ENCODE measurements at places on chromosomes 12 and 14.

- DNase-seq, result no peak
Measured at GRCh38 chr12:62834406-62834805, 100.5 kb downstream of the PPM1H start.

DNA sequence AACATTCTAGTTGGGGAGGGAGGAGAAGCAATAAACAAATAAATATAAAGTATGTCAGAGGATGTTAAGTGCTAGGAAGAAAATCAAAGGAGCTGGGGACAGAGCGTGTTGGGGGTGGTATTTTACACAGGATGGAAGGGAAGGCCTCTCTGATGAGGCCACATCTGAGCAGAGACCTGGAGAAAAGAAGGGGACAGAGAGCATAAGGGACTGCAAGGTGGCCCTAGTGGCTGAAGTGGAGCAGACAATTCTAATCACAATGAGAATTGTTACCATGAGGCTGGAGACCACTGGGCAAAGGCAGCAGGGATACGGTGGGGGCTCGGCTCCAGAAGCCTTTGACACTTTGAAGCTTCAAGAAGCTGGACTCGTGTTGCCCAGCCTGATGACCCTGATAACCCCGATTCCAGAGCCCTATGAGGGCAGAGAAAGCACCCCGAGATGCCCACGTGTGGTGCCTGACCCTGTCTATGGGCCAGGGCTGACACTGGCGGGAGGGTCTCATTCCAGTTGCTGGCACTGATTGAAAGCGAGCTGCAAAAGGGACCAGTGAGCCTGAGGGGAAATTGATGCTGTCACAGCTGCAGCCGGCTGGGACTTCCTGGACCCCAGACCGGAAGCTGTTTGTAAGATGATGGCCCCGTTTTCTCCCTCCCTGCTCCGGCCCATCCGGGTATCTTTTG is 169.1 kb downstream of the RBM19 start:
- DNase-seq, result no peak

DNA sequence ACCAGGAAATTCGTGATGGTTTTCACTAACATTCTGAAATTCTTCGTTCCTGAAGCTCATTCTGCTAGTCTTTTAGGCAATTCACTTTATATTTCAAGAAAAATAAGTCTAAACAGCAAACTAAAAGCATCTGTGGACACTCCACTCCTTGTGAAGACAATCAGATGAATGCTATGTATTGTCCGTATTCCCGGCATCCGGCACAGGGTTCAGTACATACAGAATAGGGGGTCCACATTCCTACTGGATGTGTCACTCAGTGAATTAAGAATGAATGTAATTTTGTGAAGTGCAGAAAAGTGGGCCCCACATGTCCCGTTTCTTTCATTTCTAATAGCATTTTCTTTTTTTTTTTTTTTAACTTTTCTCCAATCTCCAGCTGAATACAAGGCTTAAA is 241.3 kb downstream of the GRIN2B start:
- DNase-seq, result no peak

DNA sequence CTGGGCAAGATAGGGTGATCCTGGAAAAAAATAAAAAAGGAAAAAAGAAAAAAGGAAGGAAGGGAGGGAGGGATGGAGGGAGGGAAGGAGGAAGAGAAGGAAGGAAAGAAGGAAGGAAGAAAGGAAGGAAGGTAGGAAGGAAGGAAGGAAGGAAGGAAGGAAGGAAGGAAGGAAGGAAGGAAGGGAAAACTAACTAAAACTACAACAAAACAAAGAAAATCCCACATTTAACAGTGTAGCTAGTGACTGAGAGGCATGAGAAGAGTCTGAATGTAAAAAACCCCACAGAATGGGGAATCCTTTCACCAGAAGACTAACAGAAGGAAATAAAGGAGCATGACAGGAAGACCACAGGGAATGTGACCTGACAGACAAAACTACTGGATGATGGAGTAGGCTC is 345.7 kb downstream of the NOVA1 start:
- no peak for DNase-seq

GRCh38 chr14:96160913-96161310 is 43.7 kb upstream of the BDKRB2 start:
- DNase-seq, result no peak

GRCh38 chr14:96112032-96112431 is 72.9 kb downstream of the C14orf132 start:
- no peak for DNase-seq

DNA sequence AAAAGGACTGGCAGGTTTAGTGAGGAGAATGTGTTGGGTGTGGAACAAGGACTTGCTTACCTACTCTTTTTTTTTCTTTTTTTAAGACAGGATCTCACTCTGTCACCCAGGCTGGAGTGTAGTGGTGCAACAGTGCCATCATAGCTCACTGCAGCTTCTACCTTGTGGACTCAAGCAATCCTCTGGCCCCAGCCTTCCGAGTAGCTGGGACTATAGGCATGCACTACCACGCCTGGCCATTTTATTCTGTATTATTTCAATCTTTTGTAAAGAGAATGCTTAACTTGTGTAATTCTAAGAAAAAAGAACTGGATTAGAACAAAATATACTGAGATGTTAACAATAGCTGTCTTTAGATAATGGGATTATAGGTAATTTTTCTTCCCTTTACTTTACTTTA is 1.9 kb upstream of the VRTN start:
- no peak for DNase-seq

DNA sequence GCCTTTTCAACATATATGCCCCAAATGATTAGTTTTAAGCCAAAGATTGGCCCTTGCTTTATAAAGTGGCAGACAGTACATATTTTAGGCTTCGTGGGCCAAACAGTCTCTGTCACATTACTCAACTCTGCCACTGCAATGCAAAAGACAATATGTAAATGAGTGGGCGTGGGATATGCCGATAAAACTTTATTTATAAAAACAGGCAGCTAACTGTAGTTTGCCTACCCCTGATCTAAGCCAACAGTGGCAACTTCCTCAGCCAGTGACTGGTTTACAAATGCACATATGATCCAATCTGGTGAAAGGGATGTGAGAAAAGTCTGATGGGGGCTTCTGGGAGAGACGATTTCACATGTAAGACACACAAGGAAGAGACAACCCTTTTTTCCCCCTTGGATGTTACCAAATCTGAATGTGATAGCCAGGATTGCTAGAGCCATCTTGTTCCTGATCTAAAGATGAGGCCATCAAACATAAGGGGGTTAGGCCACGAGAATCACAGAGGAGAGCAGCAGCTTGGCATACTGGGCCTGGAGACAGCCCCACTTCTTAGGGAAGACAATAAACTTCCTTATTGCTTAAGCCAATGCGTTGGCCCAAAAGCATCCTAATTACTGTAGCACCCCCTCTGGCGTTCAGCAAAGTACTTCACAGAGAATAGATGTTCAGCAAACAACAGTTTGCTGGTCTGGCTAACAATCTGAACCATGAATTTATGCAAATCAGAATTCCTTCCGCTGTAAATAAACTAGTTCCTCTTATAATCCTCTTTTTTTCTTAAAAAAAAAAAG is 75.2 kb upstream of the TMCC3 start:
- DNase-seq, result no peak

DNA sequence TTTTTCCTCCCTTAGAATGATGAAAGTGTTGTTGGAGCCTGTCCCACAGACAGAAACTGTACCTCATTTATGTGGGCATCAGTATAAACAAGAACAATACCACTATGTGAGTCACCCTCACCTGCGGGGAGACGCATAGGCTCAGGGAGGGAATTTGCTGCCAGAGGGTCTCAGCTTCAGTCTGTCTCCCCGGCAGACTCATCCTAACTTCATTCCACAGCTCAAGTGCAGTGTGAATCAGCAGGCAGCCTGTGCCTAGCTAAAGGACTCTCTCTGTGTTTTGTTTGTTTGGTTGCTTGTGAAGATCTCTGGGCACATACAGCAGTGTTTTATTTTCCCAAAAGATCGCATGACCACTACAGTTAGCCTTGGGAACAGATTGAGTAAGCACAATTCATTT is 98.9 kb downstream of the PRKCH start:
- peak; percentile 32 for DNase-seq

- DNase-seq, result no peak
Measured at GRCh38 chr12:2618291-2618995, 176.3 kb upstream of the FKBP4 start.

- no peak for DNase-seq
Measured at GRCh38 chr12:51814311-51815088, 34.0 kb downstream of the FIGNL2 start.

GRCh38 chr14:99772371-99773283 is 20.6 kb upstream of the EML1 start:
- peak; percentile 72 for DNase-seq

DNA sequence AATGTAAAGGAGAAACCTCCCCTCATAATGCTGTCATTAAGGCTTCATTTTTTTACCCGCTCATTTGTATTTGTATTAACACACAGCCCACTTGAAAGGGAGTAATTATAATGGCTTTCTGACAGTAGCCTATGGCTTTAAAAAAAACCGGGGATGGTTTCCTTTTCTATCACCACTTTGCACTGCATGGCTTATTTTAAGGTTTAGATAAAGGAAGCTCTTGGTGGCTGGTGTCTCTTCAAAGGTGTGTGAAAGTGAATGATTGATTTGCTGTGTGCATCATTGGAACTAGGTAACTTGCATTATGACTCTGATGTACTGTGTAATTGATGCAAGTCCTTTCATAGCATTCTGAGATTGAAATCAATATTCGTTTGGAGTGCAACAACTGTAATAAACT is 80.7 kb downstream of the NPAS3 start:
- DNase-seq, result no peak

DNA sequence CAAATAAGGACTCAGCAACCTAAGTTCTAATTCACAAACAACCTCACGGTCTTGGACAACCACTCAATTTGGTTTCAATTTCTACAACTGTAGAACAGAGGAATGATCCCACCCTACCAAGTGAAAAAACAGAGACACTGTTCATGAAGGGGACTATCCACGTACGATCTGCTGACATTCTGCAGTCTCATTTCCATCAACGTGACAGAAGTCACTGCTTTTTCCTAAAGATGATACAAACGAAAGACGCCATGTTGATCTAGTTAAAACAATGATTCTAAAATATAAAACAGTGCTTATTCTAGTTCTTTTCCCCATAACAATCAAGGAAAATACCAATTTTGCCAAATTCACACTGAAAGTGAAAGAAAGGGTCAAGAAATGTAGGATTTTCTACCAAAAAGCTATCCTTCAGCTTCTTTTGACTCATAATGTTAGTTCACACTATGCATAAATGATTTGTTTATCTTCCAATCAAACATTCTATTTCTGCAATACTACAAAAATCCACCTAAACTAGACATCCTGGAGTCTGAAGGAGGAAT is 38.1 kb downstream of the CORO1C start:
- DNase-seq, result no peak

DNA sequence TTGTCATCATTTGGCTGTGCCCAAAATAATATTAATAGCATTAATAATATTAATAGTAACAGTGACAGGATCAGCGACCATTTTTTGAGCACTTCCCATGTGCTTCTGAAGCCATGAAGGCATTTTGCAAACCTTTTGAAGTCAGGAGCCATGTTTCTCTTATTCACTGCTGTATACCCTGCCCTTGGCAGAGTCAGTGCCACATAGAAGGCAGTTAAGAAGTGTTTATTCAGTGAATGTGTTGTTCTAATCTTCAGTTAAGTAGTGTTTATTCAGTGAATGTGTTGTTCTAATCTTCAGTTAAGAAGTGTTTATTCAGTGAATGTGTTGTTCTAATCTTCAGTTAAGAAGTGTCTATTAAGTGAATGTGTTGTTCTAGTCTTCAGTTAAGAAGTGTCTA is 319.7 kb upstream of the NAV3 start:
- DNase-seq, result no peak

GRCh38 chr12:44258246-44258645 is 422.4 kb downstream of the TMEM117 start:
- no peak for DNase-seq

- DNase-seq, result no peak
Measured at GRCh38 chr14:34277191-34277590, 184.8 kb downstream of the SPTSSA start.

GRCh38 chr14:23115039-23115731 is 3.9 kb downstream of the CEBPE start:
- DNase-seq, result peak; percentile 98

DNA sequence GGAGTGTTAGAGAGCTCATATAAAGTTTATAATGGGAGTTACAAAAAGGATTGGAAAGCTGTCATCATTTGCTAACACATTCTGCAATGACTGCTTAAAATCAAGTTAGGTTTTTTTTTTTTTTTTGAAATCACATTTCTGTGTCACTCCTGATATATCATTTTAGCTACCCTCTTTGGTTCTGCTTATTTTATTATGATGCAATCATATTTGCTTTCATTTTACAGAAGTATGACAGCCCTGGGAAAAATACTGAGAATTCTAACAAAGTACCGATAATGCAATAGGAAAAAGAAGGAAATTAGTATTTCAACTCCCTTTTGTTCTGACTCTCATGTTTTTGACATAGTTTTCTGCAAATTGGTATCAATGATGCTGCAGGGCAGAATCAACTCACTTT is 71.6 kb upstream of the MDGA2 start:
- no peak for DNase-seq
